ENCODE measurements at places on chromosomes 11 and 22.

DNA sequence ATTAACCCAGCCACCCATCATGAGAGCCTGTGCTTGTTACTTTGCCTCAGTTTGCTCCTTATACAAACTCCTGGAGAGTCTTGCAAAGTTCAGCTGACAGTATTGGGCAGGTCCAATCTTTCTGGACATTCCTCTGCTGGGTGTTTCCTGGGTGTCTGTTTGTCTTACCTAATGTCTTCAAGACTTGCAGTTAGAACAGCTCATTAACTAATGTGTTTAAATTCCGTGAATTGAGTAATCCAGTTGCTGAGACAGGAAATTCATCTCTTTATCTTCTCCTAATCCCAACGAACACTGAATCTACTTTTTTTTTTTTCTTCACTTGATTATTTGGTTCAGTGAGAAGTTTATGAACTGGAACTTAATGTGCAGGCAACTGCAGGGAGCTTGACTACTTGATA is 20.6 kb downstream of the BCO2 start:
- no peak for DNase-seq

DNA sequence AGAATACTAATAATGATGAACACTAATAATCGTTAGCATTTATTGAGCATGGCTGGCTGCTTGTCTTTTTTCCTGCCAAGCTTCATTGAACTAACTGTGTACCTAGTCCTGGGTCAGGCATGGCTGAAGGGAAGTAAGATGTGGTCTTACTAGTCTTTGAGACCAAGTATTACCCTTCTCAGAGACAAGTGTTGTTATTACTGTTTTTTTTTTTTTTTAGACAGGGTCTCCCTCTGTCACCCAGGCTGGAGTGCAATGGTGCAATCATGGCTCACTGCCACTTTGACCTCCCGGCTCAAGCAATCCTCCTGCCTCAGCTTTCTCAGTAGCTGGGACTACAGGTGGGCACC is 4.6 kb downstream of the ST14 start:
- DNase-seq = no peak

DNA sequence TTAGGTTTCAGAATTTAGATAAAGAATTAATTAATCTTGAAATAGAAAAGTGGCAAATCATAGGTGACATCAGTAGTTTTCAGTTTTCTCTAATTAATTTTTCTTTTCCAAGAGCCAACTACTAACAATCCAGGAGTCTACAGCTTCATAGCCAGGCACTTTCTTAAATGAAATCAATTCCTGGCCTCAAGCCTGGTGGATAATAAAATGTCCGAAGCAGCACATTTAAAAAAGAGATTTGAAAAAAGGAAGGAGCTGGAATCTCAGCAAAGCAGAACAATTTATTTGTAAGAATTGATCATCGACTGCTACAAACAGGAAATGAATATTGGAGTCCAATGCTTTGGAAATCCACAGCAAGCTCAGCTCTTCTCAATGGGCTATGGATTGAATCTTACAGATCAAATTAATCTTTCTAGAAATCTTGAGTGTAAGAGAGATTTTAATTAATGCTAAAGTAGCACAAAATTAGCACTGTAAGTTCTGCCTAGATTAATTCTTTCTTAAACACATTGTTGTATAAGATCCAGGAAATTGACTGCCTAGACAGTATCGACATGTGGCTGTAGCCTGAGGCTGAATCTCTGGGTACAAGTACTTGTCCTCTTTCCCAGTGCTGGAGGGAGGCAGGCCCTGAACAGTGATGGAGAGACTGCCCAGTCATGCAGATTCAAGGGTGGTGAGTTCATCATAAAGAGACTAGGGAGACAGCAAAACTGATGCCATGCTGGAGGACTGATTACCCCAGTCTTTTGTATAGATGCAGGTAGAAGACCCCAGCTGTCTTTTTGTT is 167.8 kb upstream of the POU2AF2 start:
- no peak for DNase-seq

- no peak for DNase-seq
Measured at GRCh38 chr11:6844356-6844755, 1.1 kb upstream of the OR10A5 start.

GRCh38 chr22:38452373-38453065 is 2.5 kb downstream of the KCNJ4 start:
- no peak for DNase-seq
